Muscle of arm (tissue), 14 donors: ENCODE measurements at places on chromosomes 3 and 15. TPM values are rescaled to one million over a fixed set of nuclear protein-coding genes. Genes with fewer than 3 reads are reported as not detected.

The TM2D3 gene
- polyA plus RNA-seq, result 28.5 TPM

The CPNE9 gene
- not detected for polyA plus RNA-seq

The ARPP21 gene
- 88.7 TPM for polyA plus RNA-seq

The PSTPIP1 gene
- polyA plus RNA-seq, result 1.6 TPM

The PAK6 gene
- not detected for polyA plus RNA-seq

GRCh38 chr3:61030469-61031035, 220.7 kb downstream of the FHIT start:
- DNase-seq, result no peak

GRCh38 chr3:122313281-122313680, 11.8 kb upstream of the CSTA start:
- DNase-seq, result no peak

- no peak for DNase-seq
These were observed at the start of gene GPR87 for GRCh38 chr3:151316267-151316991. Gene GPR87, minus strand, starts transcription at chr3:151316820. Its CDS starts 16,720 bp downstream, at chr3:151300100.

DNA sequence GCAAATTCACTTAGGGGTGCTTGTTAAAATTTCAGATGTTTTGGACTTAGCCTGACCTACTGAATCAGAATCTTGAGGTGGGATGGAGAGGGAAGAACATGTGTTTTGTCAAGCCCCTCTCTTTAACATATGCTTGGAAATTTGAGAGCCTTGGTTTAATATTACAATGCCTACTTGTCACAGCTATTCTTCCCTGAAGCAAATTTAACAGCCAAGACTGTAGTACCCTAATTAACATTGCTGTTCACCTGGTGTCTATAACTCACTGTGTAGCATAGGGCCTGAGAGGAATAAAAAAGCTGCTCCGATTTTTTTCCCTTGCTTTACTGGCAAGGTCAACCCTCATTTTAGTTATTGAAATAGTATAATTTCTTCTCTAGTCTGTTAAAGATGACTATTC, 880.1 kb downstream of the CADM2 start:
- no peak for DNase-seq

GRCh38 chr3:126364731-126365301, 7.6 kb upstream of the KLF15 start:
- no peak for DNase-seq

DNA sequence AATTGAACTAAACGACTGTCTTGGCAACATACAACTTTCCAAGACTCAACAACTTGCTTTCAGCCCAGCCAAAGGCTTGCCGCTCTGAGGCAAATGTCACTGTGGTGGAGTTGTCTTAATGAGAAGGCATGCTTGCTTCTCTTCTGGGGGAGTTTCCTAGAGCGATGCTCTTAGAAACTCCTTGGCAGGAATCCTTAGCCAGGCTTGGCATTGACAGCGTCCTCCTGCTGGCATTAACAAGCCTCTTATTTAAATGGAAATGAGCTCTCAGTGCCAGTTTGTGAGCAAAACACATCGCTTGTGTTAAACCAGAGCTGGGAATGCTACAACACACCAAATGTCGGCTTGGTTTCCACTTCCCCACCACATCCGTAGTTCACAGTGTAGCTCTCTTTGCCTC, 265.5 kb upstream of the TPRG1 start:
- DNase-seq, result no peak

DNA sequence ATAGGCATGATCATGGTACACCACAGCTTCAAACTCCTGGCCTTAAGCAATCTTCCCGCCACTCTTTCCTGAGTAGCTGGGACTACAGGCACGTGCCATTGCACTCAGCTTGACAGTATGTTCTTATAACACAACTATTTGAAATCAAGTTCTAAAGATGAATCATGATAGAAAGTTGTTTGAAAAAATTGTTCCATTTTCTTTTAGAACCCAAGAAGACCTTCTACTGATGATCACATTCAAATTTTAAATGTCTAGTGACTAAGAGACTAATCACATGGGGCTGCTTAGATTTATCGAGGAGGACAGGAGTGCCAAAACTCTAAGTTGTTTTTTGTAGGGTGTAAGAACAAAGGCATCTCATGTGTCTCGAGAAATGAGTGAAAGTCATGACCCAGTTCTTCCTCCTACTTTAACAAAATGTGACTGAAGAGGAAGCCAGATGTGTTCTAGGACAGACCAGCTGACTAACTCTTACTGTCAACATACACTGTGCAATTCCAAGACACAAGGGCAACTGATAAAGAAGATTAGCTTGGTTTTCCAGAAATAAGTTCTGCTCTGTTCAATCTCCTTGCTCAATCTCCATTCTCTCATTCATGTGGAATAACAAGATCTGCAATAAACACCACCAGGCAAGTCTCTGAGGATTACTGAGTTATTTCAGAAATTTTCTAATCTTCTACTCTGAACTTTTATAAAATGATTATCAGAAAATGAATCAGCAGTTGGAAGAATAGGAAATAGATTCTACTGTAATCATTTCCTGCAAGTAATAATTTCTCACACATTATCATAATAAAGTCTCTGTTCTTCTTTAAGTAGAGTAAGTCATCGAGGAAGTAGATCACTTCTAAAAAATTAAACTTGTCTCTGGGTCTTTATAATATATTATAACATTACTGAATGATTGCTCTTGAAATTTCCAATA, 122.6 kb upstream of the CCNL1 start:
- no peak for DNase-seq
